ENCODE measurements at places on chromosomes 5 and 9. TPM values are rescaled to one million over a fixed set of nuclear protein-coding genes. Genes with fewer than 3 reads are reported as not detected.
A peak's percentile ranks its signal among the peaks of the same experiment; 100 is the strongest.

DNA sequence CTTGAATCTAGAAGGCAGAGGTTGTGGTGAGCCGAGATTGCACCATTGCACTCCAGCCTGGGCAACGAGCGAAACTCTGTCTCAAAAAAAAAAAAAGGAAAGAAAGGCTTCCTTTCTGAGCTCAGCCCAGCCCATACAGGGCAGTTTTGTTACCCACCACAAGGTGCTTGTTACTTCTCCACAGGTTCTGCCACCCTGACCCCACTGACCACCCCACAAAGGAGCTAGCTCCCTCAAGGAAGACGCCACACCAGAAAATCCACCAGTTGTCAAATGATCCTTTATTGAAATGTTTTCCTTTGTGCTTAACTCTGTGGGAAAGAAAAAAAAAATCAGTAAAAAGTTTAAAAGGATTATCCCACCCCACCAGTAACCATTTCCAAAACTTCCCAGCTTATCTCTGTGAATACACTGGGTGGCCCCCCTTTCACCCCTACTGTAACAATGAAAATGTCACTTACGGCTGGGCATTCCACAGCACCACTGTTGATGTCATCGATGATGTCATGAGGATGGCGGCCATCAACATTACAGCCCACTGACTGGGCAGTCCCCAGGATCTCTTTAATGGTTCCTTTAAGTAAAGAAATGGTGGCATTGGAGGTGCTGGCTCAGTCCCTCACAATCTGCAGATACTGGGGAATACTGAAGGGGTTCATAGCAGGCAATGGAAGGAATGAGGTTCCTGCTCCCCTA is 3.6 kb downstream of the RPL12 start:
- no peak for DNase-seq

DNA sequence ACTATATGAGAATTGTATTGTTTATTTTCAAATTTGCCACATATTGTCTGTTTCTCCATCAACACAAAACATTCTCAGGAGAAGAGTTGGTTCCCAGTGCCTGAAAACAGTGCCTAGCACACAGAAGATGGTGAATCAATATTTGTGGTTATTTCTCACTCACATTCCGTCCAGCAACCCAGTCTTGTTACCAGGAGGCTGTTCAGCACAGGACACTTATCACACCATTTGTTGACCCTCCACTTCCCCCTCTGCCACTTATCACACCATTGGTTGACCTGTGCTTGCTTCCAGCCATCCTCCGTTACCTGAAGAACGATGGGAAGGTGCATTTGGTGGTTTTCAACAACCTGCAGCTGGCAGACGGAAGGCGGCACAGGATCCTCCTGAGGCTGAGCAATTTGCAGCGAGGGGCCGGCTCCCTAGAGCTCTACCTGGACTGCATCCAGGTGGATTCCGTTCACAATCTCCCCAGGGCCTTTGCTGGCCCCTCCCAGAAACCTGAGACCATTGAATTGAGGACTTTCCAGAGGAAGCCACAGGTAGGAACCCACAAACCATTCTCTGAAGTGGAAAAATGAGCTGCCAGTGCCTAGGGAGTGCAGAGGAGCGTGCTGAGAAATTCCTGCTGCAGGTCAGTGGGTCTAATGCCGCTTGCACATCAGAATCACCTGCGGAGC is 20.5 kb downstream of the THBS4 start:
- no peak for DNase-seq

Gene KLF9
- total RNA-seq: 8.8 TPM

GRCh38 chr9:133855802-133856521 is 117.8 kb upstream of the SARDH start:
- DNase-seq: no peak

DNA sequence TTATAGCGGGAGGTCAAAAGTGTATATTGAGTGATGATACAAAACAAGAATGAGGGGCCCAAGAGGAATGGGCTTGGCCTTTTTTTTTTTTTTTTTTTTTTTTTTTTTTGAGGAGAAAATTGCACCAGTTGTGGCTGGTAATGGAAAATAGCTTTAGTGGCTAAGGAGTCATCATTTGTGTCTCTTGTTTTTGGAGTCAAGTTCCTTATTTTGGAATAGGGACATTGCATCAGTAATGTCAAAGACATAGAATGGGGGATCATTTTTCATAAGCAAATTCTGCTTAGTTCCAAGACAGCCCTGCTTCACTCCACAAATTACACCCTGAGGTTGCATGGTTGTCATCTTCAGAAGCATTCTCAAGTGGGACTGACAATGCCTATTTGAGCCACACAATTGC is 137.4 kb downstream of the STK32A start:
- no peak for DNase-seq

DNA sequence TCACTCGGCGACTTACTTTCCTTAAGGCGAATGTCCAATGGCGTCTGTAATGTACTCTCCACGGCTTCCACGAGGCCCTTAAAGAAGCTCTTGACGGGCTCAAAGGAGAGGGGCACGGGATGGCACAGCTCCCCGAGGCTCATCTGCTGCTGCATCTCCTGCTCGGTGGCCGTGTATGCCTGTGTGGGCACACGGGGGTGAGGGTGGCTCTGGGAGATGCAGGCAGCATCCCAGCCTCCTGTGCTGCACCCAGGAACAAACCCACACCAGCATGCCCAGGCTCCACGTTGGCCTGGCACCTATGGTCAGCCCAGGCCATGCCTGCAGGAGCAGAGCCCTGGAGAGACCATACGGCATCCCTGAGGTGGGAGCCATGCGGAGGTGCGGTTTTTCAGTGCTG is 24.2 kb downstream of the TRIM14 start:
- DNase-seq: no peak

DNA sequence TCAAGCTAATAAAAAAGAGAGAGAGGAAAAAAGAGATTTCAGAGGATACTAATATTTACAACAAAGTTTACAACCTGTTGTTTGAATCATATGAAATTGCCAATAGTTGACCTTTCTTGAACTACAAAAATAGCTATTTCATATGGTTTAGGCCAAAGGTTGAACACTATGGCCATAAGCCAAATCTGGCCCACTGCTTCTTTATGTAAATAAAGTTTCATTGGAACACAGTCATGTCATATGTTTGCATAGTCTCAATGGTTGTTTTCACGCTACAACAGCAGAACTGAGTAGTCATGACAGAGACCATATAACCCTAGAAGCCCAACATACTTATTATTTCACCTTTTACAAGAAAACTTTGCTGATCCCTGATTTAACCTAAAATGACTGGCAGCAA is 20.9 kb downstream of the SEMA5A start:
- DNase-seq: no peak

Gene SOHLH1
- not detected for total RNA-seq

- no peak for DNase-seq
Observed at GRCh38 chr5:123514615-123515355, 2.8 kb downstream of the CSNK1G3 start.

- no peak for DNase-seq
Observed at GRCh38 chr9:137973829-137974416, 96.3 kb downstream of the CACNA1B start.

- no peak for DNase-seq
Observed at GRCh38 chr5:1490376-1490775, 33.4 kb downstream of the LPCAT1 start.

Gene DMRT3
- total RNA-seq: not detected

- no peak for DNase-seq
Observed at GRCh38 chr5:101482931-101483330, 579.8 kb upstream of the ST8SIA4 start.

- no peak for DNase-seq
Observed at GRCh38 chr9:13862654-13863053, 451.3 kb downstream of the NFIB start.

DNA sequence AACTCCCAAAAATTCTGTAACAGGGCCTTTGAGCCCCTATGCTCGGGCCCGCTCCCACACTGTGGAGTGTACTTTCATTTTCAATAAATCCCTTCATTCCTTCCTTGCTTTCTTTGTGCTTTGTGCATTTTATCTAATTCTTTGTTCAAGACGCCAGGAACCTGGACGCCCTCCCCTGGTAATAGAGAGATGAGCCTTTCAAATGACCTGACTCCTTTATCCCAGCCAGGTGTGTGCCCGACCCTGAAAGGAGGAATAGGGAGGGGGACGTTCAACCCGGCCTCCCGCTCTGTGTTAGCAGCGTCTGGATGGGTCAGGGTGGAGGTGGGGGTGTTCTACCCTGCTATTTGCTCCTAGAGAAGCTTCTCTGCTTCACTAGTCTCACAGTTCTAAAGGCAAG is 53.9 kb downstream of the FXN start:
- no peak for DNase-seq

DNA sequence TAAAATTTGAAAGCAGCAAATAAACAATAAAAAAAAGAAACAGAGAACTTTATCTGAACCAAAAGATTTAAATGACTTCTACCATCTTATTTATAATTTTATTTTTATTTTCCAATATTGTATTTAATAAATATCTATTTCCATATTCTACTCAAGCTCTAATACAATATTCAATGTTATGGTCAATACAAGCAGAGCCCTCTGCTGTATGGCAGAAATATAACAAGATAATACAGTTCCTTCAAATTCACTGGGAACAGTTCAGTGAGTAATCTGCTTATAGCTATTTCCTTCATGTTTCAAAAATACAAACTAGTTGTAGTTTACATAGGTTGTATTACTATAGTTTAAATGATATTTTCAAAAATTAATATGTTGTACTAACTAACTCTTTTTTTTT is 332.7 kb downstream of the PRDM9 start:
- DNase-seq: no peak

Gene APBB3
- total RNA-seq: 24.1 TPM

Gene ACO1
- 8.8 TPM for total RNA-seq

Gene BRINP1
- not detected for total RNA-seq

Gene INSL4
- not detected for total RNA-seq

Gene SHROOM1
- 2.9 TPM for total RNA-seq

Gene FSTL4
- total RNA-seq: not detected

- peak; percentile 64 for DNase-seq
Observed at GRCh38 chr5:59174248-59174844, 591.5 kb downstream of the RAB3C start.

- no peak for DNase-seq
Observed at GRCh38 chr9:35407846-35408245, 82.1 kb upstream of the RUSC2 start.

Gene CDH12
- total RNA-seq: not detected

Gene CDC25C
- total RNA-seq: 18.3 TPM
